ENCODE measurements at places on chromosomes 5 and 9.

GRCh38 chr9:27638716-27639115 is 65.4 kb upstream of the C9orf72 start:
- no peak for DNase-seq

GRCh38 chr5:174553556-174553955 is 170.8 kb upstream of the MSX2 start:
- DNase-seq: peak; percentile 47

- DNase-seq: no peak
Measured at GRCh38 chr9:78515108-78515507, 218.2 kb downstream of the PSAT1 start.

DNA sequence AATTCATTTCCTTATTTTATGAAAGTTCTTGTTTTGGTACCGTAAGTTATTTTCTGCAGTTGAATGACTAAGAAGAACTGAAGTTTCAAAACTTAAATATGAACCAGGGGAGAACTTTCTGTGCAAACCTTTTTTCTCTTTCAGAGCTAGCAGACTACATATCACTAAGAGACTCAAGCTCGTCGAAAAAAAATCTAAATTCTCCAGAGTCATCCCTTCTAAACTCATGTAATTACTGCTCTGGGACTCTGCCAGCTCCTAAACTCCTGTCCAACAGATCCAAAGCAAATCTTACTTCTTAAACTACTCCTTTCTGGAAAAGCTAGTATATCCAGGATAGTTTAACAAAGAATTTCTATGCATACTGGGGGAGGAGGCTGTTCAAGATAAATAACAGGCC is 87.0 kb upstream of the NR5A1 start:
- no peak for DNase-seq

DNA sequence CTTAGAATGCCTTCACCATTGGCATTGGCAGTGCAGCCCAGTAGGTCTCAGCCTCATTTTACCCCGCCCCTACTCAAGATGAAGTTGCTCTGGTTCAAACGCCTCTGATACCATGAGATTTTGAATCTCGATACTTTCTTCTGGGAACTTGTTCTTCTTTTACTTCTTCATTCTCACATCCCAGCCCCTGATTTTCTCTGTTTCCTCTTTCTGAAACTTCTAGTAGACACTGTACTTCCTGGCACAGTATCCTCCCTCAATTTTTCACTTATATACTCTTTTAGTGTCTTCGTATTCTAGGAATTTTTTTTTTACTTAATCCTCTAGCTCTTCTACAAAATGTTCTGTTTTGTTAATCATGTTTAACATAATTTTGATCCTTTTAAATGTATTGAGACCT is 13.1 kb upstream of the ZNF79 start:
- no peak for DNase-seq

DNA sequence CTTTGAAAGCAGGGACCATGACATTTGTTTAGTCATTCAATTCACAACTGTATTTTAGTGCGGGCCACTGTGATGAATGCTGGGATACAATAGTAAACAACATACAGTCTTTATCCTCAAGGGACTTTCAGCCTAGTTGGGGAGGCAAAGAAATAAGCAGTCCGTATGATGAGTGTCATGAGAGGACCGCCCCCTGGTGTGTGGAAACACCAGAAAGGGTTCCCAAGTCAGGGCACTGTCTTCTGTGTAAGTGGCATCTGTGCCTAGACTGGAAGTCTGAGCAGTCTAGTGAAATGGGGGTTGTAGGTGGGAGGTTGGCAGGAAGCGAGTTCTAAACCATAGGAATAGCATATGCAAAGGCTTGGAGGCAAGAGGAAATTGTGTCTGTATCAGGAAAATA is 6.8 kb downstream of the C9orf43 start:
- no peak for DNase-seq

DNA sequence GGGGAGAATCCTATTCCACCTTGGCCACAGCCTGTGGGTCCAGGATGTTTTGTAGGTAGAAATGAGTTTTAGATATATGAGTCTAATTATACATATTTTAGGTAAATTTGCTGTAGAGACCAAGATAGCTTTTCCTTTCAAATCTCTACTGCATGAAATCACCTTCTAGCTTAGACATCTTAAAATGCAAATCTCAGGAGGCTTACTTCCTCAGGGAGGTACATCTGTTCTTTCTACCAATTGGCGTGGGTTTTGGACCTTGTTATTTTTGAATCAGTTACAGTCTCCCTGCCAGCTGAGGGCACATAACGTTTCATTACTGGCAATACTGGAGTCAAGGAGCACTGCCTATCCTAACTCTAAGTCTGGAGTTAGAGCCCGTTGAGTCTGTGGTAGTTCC is 28.7 kb upstream of the MAST4 start:
- DNase-seq: no peak

- no peak for DNase-seq
Measured at GRCh38 chr5:161373345-161373707, 173.2 kb downstream of the GABRB2 start.

DNA sequence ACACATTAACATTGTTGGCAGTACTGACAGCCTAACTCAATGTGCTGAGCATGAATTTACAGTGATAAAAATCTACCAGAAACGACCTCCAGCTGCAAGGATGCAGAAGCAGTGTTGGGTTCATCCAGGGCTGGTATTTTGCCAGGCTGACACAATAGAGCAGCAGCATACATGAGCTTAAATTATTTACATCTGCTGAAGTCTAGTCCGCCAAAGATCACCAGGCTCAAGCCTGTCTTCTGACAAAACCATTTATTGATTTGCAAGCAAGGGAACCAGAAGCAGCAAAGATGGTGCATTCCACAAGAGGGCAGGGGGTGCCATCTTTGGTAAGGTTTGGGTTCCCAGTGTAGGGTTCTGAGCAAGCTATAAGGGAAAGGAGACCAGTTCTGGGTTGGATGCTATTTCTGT is 8.7 kb upstream of the C5orf34 start:
- no peak for DNase-seq

- no peak for DNase-seq
Measured at GRCh38 chr9:89770531-89771174, 165.8 kb downstream of the GADD45G start.

DNA sequence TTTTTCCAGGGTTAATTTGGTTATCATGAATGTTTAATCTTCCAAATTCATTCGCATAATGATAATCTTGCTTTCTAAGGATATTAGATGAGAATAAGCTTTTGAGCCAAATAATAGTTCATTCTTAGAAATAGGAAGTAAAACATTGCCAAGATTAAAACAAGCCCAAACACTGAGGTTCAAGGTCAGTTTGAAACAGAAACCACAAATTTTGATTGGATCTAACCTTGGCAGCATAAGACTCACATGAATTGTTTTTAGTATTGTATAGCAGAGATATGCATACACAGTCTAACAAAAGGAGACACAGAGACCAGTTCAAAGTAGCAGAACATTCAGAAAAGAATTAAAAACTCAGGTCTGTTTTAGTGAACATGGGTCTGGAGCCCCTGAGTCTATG is 43.4 kb upstream of the VCAN start:
- peak; percentile 7 for DNase-seq

- no peak for DNase-seq
Measured at GRCh38 chr5:117547192-117547591, 972.6 kb upstream of the SEMA6A start.

GRCh38 chr5:114362977-114363761 is 1.3 kb downstream of the KCNN2 start:
- no peak for DNase-seq

GRCh38 chr5:179321206-179321987 is 23.9 kb downstream of the ADAMTS2 start:
- DNase-seq: no peak

DNA sequence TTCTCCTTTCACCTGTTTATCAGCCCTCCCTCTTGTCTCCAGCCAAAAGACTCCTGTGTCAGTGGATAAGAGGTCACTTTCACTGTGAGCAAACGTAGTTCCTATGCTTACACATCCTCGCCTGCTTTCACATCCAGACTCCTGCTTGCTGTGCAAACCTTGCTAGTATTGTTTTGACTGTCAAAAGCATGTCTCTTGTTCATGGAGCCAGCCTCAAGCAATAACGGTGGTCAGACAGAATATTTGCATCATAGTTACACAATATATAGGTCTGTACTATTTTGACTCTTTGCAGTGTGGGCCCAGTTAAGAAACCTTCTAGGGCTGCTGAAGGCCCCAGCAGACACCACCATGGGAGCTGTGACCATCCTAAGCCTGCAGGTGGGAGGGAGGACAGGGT is 420.0 kb downstream of the SEMA5A start:
- DNase-seq: no peak

GRCh38 chr5:15683332-15683731 is 183.4 kb downstream of the FBXL7 start:
- no peak for DNase-seq
